ENCODE measurements at places on chromosomes 12 and 14. TPM values are rescaled to one million over a fixed set of nuclear protein-coding genes. Genes with fewer than 3 reads are reported as not detected.
A peak's percentile ranks its signal among the peaks of the same experiment; 100 is the strongest.

KRT71 gene
- total RNA-seq, result not detected

CLEC4A gene
- 0.58 TPM for total RNA-seq

SAMD15 gene
- 0.52 TPM for total RNA-seq

C1QL4 gene
- total RNA-seq, result not detected

JPH4 gene
- total RNA-seq, result 1.4 TPM

DBX2 gene
- not detected for total RNA-seq

- DNase-seq, result no peak
These were observed 21.2 kb upstream of the DLGAP5 start for GRCh38 chr14:55212634-55213033.

- no peak for DNase-seq
These were observed 21.4 kb upstream of the PIWIL1 start for GRCh38 chr12:130316251-130316650.

GRCh38 chr12:114221957-114222630 is 183.8 kb downstream of the TBX5 start:
- no peak for DNase-seq

GRCh38 chr14:36767603-36768281 is 106.1 kb downstream of the PAX9 start:
- DNase-seq, result peak; percentile 66

DNA sequence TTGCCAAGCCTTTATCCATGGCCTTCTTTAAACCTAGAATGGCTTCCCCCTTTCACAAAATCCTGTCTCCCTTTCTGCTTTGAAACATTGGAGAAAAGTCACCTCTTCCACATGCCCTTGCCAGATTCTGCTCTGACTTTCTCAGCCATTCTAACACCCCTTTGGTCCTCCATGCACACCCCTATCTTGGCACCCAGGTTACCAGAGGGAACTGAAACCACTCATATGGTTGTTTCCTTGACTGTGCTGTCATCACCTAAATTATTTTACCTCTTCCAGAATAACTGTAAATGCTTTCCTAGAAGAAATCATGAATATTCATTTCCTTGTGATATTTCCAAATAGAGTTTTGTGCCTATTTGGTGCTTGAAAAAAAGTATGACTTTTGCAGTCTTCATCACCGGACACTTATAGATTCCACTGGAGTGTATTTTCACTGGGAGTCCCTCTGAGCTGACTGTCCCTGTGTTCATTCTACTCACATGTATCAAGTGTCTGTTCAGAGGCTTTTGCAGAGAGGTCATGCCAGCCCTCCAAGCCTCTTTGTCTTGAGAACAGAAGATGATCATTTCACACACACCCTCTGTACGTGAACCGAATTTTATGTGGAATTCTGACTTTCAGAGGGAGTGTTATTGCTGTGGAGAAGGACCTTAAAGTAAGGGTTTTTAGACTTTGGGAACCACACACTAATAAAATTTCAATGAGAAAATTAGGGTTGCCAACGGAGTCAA is 74.1 kb downstream of the PLXNC1 start:
- DNase-seq, result peak; percentile 42

DNA sequence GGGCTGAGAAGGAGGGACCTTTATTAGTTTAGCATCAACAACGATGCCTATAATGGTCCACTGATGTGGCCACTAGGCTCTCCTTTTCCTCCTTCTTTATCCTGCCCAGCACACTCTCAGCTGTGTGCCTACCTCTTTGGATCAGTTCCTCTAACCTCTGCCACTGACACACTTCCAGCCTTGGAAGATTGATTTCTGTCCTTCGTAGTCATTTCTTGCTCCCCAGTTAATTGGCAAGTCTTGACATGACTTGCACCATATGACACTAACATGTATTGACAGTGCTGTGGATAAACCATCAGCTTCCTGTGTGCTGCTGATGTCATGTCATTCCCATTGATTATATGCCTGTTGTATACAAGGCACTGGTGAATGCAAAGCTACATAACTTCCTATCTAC is 90.2 kb upstream of the PLEKHG7 start:
- DNase-seq, result no peak

DNA sequence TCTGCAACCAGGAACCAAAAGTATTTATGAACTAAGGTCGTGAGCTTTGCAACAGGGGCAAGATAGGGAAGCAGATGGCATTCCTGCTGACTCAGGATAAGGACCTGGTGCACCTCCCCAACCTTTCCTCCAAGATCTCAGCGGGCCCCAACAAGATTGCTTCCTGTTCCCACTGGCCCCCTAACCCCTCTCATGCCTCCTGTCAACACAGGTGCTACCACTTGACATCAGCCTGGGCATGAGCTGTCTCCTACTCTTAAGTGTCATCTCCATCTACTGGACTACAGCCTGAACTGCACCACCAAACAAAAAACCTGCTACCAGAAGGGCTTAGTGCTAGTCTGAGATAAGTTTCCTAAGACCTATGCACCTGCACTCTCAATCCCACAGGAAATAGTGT is 32.7 kb downstream of the MED6 start:
- no peak for DNase-seq

GRCh38 chr14:73526036-73526984 is 10.6 kb upstream of the ACOT1 start:
- no peak for DNase-seq

- DNase-seq, result no peak
These were observed 125.7 kb downstream of the CRADD start for GRCh38 chr12:93802698-93803423.

GRCh38 chr12:90977224-90977623 is 22.2 kb upstream of the CCER1 start:
- DNase-seq, result no peak

- DNase-seq, result no peak
These were observed 76.1 kb upstream of the GPHB5 start for GRCh38 chr14:63394841-63395240.

GRCh38 chr12:12167847-12168246 is 97.1 kb downstream of the BCL2L14 start:
- DNase-seq, result no peak

DNA sequence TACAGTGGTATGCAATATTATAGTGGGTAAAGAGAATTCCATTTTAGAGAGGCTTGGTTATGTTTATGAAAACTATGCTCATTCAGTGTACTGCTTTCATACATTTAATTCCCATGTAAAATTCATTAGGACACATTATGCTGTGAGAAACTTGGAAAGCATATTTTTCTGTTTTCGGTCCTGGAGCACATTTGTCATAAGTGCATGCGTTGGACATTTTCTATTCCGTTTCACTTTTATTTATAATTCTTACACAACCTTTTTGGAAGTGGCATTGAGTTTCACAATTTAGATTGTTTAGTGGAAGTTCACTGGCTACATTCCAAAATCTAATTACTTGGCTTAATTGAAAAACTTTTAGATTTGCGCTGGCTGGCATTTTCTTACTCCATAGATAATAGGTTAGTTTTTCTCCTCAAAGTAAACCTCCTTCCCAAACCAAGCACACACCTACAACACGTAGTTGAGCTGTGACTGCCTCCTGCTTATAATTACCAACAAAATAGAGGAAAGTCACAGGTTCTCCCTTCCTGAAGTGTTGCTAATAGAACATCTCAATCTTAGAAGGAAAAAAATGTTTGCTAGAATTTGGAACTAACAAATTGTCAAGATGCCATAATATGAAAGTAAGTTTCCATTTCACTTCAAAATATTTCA is 938.5 kb downstream of the TRHDE start:
- DNase-seq, result no peak

- DNase-seq, result no peak
These were observed 651 bp downstream of the TMEM117 start for GRCh38 chr12:43836475-43836989.

- DNase-seq, result no peak
These were observed 10.2 kb downstream of the VCPKMT start for GRCh38 chr14:50106178-50106577.

- DNase-seq, result no peak
These were observed 28.5 kb upstream of the TUBA1C start for GRCh38 chr12:49236423-49236822.

DNA sequence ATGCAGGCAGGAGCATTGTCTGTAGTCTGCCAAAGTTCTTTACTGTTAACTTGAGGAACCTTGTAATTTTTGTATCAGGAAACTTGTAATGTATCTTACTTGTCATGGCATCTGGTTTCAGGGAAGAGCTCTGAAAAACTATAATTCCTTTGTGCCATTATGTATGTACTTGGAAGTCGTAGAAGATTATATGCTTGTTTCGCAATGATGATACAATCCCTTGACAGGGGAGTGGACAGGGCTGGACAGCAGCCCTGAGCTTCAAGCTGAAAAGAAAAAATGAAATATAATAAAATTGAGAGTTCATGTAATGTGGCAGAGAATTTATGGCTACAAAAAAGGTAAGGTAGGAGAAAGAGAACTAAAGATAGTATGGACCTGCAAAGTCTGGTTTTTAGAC is 7.4 kb upstream of the DLGAP5 start:
- DNase-seq, result no peak

DNA sequence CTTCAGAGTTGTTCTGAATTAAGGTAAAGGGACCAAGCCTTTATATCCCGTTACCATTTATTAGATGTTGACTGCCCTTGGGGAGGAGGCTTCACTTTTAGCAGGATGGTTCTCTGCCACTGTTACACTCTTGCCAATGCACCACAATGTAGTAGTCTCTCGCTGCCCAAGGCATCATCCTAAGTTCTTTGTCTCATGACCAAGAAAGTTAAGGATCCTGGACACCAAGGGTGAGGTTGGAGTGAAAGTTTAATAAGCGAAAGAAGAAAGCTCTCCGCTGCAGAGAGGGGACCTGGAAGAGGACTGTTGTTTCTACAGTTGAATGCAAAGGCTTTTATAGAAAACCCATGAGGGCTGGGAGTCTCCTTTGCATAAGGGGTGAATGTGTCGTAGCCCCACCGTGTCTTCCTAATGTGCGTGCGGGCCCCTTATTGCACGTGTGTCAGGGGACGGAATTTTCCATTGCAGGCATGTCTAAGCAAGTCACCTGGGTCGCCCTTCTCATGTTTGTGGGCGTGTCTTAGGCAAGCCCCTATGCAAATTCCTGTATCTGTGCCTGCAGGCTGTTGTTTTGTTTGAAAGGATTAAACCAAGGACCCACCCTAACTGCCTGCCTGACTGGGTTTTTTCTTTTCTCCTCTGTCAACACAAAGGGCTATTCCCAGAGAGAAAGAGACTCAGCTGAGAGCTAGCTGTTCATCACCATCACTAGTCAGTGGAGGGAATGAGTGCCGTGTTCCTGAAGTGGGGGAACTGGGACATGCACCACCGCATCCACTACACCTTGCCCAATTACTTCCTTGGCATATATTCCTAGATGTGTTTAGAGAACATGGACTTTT is 17.6 kb upstream of the RNASE1 start:
- DNase-seq, result no peak

- no peak for DNase-seq
These were observed at the start of gene AP4S1 for GRCh38 chr14:31025367-31026076. Gene AP4S1, plus strand, starts transcription at chr14:31025649. Its CDS starts 40,548 bp downstream, at chr14:31066197.

GRCh38 chr14:96893966-96894622 is 96.9 kb downstream of the VRK1 start:
- DNase-seq, result no peak

DNA sequence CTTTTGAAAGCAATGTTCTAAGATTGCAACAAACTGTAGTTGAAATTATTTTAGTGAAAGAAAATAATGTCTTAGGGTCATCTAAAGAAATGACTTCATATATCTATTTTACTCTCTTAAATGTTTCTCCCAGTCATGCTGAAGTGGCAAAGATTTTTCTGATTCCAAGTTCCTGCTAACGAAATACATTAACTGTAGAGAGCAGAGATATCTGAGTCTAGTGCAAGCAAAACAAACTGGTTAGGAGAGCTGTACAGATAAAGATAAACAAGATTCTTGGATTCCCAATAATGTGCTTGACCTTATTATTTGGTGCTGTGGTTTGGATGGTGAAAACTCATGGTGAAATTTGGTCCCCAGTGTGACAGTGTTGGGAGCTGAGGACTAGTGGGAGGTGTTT is 199.9 kb upstream of the PWP1 start:
- no peak for DNase-seq

All from esophagus muscularis mucosa (tissue), 4 donors.